Left kidney (tissue), 8 donors: ENCODE measurements at places on chromosomes 3 and 15. TPM values are rescaled to one million over a fixed set of nuclear protein-coding genes. Genes with fewer than 3 reads are reported as not detected.

Gene GCNT3
- 0.57 TPM for polyA plus RNA-seq

Gene NMD3
- polyA plus RNA-seq = 59.0 TPM

Gene ROPN1B
- polyA plus RNA-seq = 1.6 TPM

Gene PRSS50
- polyA plus RNA-seq = 3.2 TPM

Gene TRPM1
- 0.07 TPM for polyA plus RNA-seq

Gene GAP43
- polyA plus RNA-seq = 0.30 TPM

Gene SLC28A1
- 7.5 TPM for polyA plus RNA-seq

Gene DPPA2
- polyA plus RNA-seq = 1.0 TPM

Gene SMCO1
- not detected for polyA plus RNA-seq

Gene GABRR3
- 0.03 TPM for polyA plus RNA-seq

Gene ACOX2
- 38.6 TPM for polyA plus RNA-seq

Gene THSD4
- polyA plus RNA-seq = 30.2 TPM

Gene TBC1D23
- polyA plus RNA-seq = 41.7 TPM

Gene HRG
- 2.0 TPM for polyA plus RNA-seq

Gene CELSR3
- 1.1 TPM for polyA plus RNA-seq

Gene NR2F2
- polyA plus RNA-seq = 348 TPM

Gene EOMES
- polyA plus RNA-seq = 0.10 TPM

Gene ENTPD3
- polyA plus RNA-seq = 2.9 TPM

Gene RTP4
- polyA plus RNA-seq = 0.70 TPM

Gene HESX1
- polyA plus RNA-seq = 4.5 TPM

Gene RUVBL1
- 67.2 TPM for polyA plus RNA-seq

Gene SCN11A
- 1.8 TPM for polyA plus RNA-seq

Gene CFAP92
- polyA plus RNA-seq = 1.7 TPM

Gene RLBP1
- polyA plus RNA-seq = not detected

Gene CHST13
- 3.5 TPM for polyA plus RNA-seq

Gene UNC13C
- 11.3 TPM for polyA plus RNA-seq

Gene CACNA2D3
- polyA plus RNA-seq = 1.6 TPM

Gene ZIC4
- not detected for polyA plus RNA-seq

Gene MST1R
- polyA plus RNA-seq = 2.8 TPM

Gene TGM5
- polyA plus RNA-seq = not detected

Gene CCR8
- polyA plus RNA-seq = not detected

Gene COLQ
- polyA plus RNA-seq = 10.1 TPM

Gene PLIN1
- polyA plus RNA-seq = 1.4 TPM

Gene ALDH1A3
- polyA plus RNA-seq = 5.7 TPM

Gene MAP1A
- 9.3 TPM for polyA plus RNA-seq

Gene CAMK1
- polyA plus RNA-seq = 14.6 TPM

Gene ZDHHC23
- 20.9 TPM for polyA plus RNA-seq

Gene ZNF621
- 38.0 TPM for polyA plus RNA-seq

Gene IQCF5
- polyA plus RNA-seq = not detected
